ENCODE measurements at places on chromosomes 11 and 22.

DNA sequence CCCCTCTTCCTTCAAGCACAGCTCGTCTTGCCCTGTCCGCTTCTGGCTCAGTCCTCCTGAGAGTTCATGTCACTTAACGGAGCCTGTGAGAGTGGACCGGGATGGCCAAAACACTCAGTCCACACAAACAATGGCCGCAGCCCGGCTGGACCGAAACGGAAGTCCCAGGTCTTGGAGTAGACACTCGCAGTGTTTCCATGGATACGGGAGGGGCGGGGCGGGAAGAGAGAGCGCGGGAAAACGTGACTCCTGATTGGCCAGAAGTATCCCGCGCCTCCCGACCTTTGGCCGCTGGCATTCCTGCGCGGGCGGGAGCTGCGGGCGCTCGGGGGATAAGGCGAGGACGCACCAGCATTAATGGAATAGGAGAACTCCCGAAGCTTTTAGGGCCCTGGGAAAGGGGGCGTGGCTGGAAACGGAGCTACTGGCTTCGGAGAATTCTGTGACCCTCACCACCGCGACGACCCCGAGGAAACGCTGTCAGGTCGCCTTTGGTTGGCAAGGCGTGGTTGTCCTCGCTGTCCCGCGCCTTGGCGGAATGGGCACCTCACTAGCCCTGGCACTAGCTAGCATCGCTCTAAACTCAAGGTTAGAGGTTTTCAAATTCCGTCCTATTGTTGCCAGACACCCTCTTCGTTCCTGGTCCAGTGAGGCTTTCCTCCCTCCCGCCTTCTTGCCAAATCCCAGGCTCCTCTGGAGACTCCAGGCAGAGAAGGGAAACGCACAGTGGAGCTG, at the start of the genes NLRP14 and ZNF214:
NLRP14 (plus strand) TSS at position 297 of the 735 bp plus-strand sequence. CDS start 18,108 bp downstream, outside the sequence.
ZNF214 (minus strand) TSS at position 164 of the 735 bp plus-strand sequence. CDS start 17,511 bp downstream, outside the sequence.
- DNase-seq: peak; percentile 79

- DNase-seq: no peak
These were observed 74.7 kb downstream of the ST14 start for GRCh38 chr11:130234315-130234714.

GRCh38 chr11:83895516-83895915, 609.3 kb upstream of the CCDC90B start:
- DNase-seq: no peak

GRCh38 chr11:20097319-20098221, 62.7 kb downstream of the DBX1 start:
- DNase-seq: no peak

DNA sequence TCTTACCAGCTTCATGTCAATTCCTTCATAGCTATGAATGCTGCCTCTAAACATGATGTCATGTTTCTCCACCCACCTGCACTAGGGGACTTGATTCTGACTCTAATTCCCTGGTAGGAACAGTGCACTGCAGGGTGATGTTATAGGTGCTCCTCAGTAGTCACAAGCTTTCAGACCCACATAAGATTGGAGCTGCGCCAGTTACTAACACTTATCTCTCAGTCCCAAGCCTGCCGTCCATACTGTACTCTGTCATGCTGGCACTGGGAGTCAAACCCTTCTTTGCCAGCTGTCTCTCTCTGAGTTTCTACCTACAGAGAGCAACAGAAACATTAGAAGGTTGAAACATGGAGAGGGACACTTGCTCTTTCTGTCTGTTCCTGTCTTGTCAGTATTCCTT, 5.5 kb downstream of the OR56A1 start:
- no peak for DNase-seq

- DNase-seq: no peak
These were observed 250.2 kb downstream of the SWAP70 start for GRCh38 chr11:9914064-9914463.

DNA sequence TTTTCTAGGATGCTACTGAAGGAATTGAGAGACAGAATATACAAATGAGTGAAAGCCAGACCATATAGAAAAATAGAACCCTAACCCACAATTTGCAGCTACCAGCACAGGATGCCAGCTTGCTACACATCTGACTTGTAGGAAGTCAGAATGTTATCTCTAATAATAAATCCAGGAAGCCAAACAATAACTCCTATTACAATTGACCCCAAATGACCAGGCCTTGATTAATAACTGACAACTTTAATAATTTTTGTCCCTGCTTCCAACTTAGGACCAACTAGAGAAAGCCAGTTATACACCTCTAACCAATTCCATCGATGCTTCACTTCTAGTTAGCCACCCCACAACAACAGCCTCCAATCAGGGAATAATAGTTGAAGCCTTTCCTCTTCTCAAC, 193.4 kb downstream of the CASP12 start:
- no peak for DNase-seq

GRCh38 chr22:36738416-36739020, 35.0 kb upstream of the CACNG2 start:
- no peak for DNase-seq
